DMS 273 treated with DMSO at 0.1 percent for 48 hours (cell line): ENCODE measurements at places on chromosomes 3 and 15.

- no peak for DNase-seq
Observed at GRCh38 chr3:142977399-142977728, 13.9 kb upstream of the PAQR9 start.

GRCh38 chr15:100373942-100374341 lies 32.2 kb upstream of the ADAMTS17 start:
- DNase-seq: no peak

DNA sequence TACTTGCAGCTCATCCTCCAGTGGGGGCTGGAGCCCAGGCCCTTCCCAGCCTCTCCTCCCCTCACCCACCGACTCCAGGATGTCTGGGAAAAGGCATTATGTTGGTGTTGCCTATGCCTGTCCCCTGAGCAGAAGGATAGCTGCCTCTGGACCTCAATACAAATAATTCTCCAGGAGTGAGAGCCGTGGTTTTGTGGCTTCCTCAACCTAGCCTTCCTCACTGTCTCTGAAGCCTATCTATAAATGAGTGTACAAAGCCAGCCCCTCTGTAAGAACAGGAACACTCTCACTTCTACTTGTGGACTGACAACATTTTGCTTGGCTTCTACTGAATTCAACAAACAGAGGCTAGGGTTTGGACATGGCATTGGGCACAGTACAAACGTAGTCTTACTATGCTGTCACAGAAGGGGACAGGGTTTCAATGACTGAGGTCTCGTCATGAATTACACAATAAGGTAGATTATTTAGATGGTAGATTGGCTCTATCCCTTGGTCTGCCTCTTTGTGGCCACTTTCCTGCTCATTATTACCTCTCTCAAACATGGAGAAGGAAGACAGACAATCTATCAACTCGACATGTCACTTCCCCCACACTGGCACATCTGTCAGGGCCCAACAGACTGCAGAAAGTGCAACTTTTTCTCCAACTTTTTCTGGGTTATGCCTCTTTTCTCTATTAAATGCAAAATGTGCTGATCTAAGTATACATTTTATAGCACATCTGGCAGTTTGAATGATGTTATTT lies 82.8 kb upstream of the MEX3B start:
- DNase-seq: no peak

DNA sequence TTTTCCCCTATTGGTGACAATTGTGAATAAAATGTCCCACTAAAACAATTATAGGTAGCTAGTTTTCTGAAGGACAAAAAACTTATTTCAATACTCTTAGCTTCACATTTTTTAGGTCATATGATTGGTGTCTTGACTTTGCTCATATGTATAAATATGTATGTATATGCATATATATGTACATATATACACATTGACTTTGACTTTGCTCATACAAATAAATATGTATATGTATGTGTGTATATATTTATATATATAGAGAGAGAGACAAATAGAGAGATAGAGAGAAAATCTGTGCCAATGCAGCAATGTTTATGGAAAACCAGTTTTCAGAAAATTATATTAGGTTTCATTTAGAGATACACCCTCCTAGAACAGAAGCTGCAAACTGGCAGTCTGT lies 5.7 kb downstream of the MDFIC2 start:
- DNase-seq: no peak

GRCh38 chr3:114896978-114897377 lies 250.1 kb downstream of the ZBTB20 start:
- no peak for DNase-seq
